Bronchial epithelial cell (primary cell): ENCODE measurements at places on chromosomes 3 and 15. TPM values are rescaled to one million over a fixed set of nuclear protein-coding genes. Genes with fewer than 3 reads are reported as not detected.

GRCh38 chr3:172302203-172302602, 146.1 kb downstream of the GHSR start:
- no peak for DNase-seq

Gene VILL
- total RNA-seq: 121 and 171 TPM in 2 replicates

DNA sequence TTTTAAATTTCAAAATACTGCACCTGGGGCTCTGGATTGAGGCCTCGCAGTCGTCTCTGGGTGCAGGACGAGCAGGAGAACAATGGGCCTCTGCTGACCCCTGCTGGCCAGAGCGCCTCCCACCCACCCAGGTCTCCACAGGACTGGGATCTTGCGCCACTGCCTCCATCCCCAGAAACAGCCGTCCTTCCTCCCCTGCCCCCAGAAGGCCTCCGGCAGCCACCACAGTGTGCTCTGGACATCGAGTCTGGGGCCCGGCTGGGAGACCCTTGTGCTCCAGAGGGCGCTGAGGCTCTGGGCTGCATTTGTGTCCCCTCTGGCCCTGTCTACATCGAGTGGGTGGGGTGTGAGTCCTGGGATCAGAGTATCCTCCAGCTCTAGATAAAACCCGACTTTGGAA, 6.7 kb upstream of the ACSBG1 start:
- DNase-seq: peak; percentile 50

Gene NPTN
- total RNA-seq: 62.1 and 69.4 TPM in 2 replicates

DNA sequence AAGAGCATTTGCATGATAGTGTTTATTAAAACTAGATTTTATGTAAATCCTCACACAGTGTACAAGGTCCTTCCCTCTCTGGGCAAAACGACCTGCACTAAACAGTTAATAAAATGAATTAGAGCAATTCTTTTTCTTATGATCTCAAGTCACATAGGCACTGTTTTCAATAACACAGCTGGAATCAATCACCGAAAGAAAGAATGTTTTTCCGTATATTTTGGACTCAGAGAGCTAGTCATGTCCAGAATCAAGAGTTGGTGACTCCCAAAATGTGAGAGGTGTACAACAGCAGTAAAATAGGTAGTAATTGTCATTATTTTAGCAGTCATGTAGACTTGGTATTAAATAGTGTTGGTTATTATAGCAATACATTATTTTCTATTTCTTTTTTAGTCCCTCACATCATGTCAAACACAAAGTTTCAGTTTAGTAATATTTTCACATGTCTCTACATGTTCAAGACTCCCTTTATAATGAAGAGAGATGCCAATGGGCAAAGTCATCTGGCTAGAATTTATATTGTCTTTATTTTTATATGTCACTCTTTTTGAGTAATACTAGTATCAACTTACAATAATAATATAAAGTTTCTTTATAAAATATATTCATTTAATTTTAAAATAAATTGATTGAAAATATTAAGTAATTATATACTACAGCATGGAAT, 448.6 kb upstream of the CDIN1 start:
- DNase-seq: peak; percentile 86
